ENCODE measurements at places on chromosomes 1 and 21.

DNA sequence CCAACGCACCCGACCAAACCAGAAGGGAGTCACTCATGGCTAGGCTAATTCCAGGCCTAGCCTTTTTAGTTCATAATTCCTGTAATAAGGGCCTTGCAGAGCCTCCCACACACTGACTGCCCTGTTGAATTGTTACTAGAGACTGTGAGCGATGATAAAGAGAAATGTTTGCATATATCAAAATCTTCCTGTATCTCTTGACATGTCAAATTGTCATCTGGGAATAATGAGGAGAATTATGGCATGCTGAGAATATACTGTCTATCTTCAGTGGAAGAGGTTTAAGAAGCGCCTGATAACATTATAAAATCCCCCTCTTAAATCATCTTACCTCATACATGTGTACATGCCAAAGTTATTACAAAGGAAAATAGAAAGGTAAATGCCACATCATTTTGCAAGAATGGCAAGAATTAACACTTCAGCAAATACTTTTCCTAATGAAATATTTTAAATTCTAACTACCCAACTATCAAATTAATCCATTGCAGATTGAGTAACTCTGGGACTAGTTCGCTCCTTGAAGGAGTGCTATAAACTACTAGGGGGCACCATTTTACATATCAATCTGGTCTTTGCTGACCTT lies 144.1 kb downstream of the CENPF start:
- H3K4me1 ChIP-seq, result no peaks in the 10 kb centered on the region
- H3K27me3 ChIP-seq, result no peaks in the 10 kb centered on the region
- DNase-seq, result no peak

GRCh38 chr1:210645582-210646257 lies 317.0 kb downstream of the HHAT start:
- no peak overlapping the region for H3K27ac ChIP-seq
- H3K4me3 ChIP-seq, result no peak overlapping the region
- H3K36me3 ChIP-seq, result no peaks in the 10 kb centered on the region
- peaks cover 17% of the 10 kb centered on the region for H3K4me1 ChIP-seq
- DNase-seq, result no peak
- H3K27me3 ChIP-seq, result no peaks in the 10 kb centered on the region

DNA sequence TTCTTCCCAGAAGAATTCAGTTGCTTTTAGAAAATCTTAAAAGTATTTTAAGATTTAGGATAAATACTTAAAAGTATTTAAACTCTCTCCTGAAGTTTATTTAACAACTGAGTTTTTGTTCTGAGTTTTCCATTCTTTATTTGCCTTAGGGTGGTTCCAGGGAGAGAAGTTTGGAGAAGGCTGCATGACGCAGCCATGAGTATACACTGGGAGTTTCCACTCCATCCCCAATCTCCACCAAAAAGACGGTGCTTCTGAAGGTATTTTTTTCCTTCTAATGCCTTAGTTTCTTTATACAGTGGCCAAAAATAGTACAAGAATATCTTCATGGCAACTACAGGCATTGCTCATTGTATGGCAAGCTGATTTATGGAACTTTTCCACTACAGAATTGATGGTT lies 122.7 kb downstream of the ST6GALNAC5 start:
- no peak overlapping the region for H3K27ac ChIP-seq
- H3K27me3 ChIP-seq, result no peaks in the 10 kb centered on the region
- no peak overlapping the region for H3K4me3 ChIP-seq
- no peak for DNase-seq
- no peaks in the 10 kb centered on the region for H3K36me3 ChIP-seq
- H3K4me1 ChIP-seq, result no peaks in the 10 kb centered on the region

DNA sequence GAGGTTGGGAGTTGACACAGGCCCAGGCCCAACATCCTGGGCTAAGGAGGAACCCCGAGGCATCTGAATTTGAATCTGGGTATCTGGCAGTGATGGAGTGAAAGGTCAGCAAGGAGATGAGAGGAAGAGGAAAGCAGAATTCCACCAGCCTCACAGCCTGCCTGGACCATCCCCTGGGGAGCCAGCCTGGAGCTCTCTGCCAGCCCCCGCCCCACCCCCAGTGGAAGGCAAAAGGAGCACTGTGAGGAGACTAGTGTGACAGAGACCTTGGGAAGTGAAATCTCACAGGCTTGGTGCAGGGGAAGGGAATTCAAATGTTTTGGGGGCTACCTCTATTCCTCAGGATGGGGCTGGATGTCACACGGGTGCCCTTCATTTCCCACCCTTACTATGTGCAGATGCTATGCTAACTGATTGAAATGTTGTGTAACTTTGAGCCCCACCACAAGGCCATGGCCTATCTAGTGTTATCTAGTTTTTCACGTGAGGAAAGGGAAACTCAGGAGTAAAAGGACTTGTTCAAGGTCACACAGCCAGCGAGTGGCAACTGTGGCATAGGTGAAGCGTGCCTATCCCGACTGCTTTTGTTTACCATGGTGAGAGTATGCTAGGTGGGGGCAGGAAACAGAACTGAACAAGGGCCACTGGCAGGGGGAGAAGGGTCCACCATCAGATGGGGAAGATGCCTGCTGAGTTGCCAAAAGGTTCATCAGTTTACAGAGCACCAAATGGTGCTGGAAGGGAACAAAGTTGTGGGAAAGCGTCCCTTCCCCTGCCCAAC lies 29.8 kb downstream of the AHDC1 start:
- no peaks in the 10 kb centered on the region for H3K27me3 ChIP-seq
- peaks cover 25% of the 10 kb centered on the region for H3K4me1 ChIP-seq
- peaks cover 8% of the 10 kb centered on the region for H3K36me3 ChIP-seq
- no peak for DNase-seq
- H3K4me3 ChIP-seq, result no peak overlapping the region

DNA sequence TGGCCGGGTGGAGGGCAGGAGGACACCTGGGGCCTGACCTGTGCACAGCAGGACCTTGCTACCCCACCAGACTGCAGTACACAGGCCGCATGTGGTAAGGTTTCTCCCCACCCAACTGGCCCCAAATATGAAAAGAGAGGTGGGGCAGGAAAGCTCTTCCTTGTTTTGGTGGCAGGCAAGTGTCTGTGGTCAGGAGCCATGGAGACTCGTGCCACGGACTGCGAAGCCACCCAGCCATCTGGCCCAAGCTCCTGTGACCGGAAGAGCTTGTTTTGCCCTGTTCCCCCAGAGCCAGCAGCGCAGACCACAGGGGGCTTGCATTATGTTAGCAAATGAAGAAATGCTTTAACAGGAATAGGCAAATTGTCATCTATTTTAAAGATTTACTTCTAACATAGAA lies 54.9 kb downstream of the OLIG1 start:
- peaks cover 3% of the 10 kb centered on the region for H3K36me3 ChIP-seq
- H3K4me1 ChIP-seq, result no peaks in the 10 kb centered on the region
- H3K27me3 ChIP-seq, result peaks cover 49% of the 10 kb centered on the region
- DNase-seq, result no peak
- H3K4me3 ChIP-seq, result no peak overlapping the region

- no peak for DNase-seq
- no peaks in the 10 kb centered on the region for H3K36me3 ChIP-seq
- H3K27ac ChIP-seq, result no peak overlapping the region
- H3K4me3 ChIP-seq, result no peak overlapping the region
- peaks cover 56% of the 10 kb centered on the region for H3K27me3 ChIP-seq
Observed at GRCh38 chr1:230542054-230542453, 100.2 kb upstream of the COG2 start.

GRCh38 chr1:247966532-247967204 lies 1.6 kb downstream of the OR2AK2 start:
- H3K27me3 ChIP-seq, result no peaks in the 10 kb centered on the region
- no peaks in the 10 kb centered on the region for H3K36me3 ChIP-seq
- H3K4me3 ChIP-seq, result peak overlapping the region; percentile 17
- no peaks in the 10 kb centered on the region for H3K4me1 ChIP-seq
- DNase-seq, result no peak

DNA sequence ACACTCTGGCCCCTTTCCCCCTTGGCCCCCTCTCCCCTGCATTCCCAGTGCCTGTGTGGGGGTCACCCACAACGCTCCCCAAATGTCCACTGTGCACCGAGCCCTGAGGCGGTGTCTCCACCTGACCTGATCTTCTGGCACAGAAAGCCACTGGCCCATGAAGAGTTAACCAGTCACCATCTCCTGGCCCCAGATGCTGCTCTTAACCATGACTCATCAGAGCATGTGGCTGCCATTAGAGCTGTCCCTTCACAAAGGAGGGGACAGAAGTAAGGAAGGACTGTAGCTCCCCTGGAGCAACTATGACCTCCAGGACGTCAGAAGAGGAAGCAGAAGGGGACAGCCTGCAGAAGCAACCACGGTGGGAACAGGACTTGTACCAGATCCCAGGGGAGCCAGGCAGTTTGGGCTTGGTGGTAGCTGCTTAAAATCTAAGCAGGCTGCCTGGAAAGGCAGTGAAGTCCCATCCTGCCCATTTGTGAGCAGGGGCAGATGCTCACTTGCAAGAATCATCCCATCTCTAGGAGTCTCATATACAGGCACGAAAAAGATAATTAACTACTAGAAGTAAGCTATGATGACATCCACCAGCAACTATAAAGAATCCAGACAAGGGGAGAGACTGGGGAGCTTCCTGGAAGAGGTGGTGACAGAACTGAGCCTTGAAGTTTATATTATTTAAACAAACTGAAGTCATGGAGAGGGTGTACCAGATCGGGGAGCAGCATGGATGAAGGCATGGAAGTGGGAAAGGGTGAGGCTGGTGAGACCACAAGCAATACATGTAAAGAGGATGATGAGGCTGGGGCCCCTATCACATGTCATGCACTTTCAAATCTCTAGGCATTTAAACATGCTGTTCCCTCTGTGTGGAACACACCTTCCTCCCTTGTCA lies 1.1 kb upstream of the TTC39A start:
- peak overlapping the region; percentile 86 for H3K4me3 ChIP-seq
- H3K36me3 ChIP-seq, result no peaks in the 10 kb centered on the region
- DNase-seq, result no peak
- H3K27ac ChIP-seq, result peak overlapping the region; percentile 86

- no peaks in the 10 kb centered on the region for H3K27me3 ChIP-seq
- H3K36me3 ChIP-seq, result peaks cover 46% of the 10 kb centered on the region
- no peak for DNase-seq
- H3K4me1 ChIP-seq, result peaks cover 32% of the 10 kb centered on the region
Observed at GRCh38 chr21:43721206-43721605, 2.3 kb downstream of the PDXK start.

GRCh38 chr1:60090655-60091054 lies 17.1 kb upstream of the C1orf87 start:
- H3K36me3 ChIP-seq, result no peaks in the 10 kb centered on the region
- H3K4me3 ChIP-seq, result no peak overlapping the region
- H3K4me1 ChIP-seq, result no peaks in the 10 kb centered on the region
- no peak overlapping the region for H3K27ac ChIP-seq
- peaks cover 6% of the 10 kb centered on the region for H3K27me3 ChIP-seq

DNA sequence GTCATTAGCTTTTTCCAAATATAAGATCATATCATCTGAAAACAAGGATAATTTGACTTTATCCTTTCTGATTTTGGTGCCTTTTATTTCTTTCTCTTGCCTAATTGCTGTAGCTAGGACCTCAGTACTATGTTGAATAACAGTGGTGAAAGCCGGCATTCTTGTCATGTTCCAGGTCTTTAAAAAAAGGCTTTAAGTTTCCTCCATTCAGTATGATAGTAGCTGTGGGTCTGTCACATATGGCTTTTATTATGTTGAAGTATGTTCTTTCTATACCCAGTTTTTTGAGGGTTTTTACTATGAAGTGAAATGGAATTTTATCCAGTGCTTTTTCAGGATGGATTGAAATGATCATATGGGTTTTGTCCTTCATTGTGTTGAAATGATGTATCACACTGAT lies 115.8 kb downstream of the DUSP10 start:
- no peak overlapping the region for H3K27ac ChIP-seq
- DNase-seq, result no peak
- H3K27me3 ChIP-seq, result peaks cover 5% of the 10 kb centered on the region
- H3K4me3 ChIP-seq, result no peak overlapping the region

- H3K27ac ChIP-seq, result no peak overlapping the region
- no peaks in the 10 kb centered on the region for H3K27me3 ChIP-seq
- no peak for DNase-seq
- peaks cover 10% of the 10 kb centered on the region for H3K36me3 ChIP-seq
- H3K4me1 ChIP-seq, result peaks cover 19% of the 10 kb centered on the region
- no peak overlapping the region for H3K4me3 ChIP-seq
Observed at GRCh38 chr1:1609822-1610485, 5.3 kb upstream of the MIB2 start.

DNA sequence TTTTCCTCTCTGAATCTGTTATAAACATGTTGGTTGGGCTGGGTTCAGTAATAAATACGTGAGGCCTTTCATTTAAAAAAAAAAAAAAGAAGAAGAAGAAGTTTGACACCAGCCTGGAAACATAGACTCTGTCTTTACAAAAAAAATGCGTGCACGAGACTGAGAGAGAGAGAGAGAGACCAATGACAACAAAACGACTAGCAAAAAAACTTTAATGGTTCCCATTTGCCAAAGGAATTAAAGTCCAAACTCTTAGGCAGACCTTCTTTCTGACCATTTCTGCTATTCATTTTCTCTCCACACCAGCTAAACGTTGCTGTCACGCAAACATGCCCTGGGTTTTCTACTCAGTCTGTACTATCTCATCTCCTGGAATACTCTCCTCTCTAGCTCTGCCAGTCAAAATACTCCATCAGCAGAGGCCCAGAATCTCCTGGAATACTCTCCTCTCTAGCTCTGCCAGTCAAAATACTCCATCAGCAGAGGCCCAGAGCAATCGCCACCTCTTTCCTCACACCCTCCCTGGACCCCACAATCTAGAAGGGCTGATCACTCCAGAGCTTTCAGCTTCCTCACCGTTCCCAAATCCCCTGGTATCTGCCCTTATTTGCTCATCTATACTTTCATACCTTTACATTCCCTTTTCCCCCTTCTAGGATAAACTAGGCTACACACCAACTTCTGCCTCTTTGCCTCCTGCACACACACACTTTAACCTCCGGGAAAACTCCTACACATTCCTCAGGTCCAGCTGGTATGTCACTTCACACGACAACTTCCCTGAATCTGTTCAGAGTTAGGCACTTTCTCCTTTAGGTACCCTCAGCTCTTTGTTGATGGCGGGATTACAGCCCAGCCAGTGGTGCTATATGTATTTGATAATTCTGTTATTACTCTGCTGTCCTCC lies 100.0 kb downstream of the CDC7 start:
- peaks cover 16% of the 10 kb centered on the region for H3K4me1 ChIP-seq
- H3K27me3 ChIP-seq, result no peaks in the 10 kb centered on the region
- H3K36me3 ChIP-seq, result no peaks in the 10 kb centered on the region
- H3K4me3 ChIP-seq, result no peak overlapping the region
- no peak for DNase-seq
